Amniotic stem cell (primary cell): ENCODE measurements at places on chromosomes 2 and 18.

GRCh38 chr18:10476338-10476791 is 21.9 kb downstream of the APCDD1 start:
- no peak for DNase-seq

DNA sequence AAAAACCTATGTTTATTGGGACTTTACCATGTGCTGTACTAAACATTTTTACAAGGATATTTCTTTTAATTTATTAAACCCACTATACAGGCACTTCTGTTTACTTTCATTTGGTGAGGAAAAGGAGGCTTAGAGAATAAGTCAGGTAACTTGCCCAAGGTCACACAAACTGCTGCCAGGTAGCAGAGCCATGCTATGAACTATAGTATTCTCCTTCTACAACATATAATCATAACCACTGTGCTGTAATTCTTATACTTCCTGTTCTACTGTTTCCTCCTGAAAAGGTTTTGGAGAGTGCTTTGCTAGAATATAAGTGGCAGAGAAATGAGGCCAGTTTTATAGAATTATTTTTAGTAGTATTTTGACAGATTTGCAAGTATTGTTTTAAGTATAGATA is 29.5 kb downstream of the SLC39A10 start:
- DNase-seq, result no peak

GRCh38 chr2:50225021-50225928 is 806.7 kb downstream of the NRXN1 start:
- no peak for DNase-seq

DNA sequence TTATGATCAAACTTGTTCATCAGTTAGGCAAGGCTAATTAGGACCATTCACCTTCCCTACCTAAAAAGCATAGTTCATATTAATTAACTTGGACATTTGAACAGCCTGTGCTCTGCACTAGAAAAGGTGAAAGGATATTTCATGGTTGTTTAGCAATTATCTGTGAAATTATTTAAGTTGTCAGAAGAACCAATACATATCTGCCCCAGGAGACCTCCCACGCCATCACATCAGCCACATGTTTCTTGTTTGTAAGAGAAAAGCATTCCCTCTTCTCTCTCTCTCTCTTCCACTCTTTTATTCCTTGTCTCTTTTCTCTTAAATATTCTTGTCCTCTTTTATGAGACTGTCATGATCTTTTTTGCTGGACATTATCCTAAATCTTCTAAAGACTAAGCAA is 282.0 kb upstream of the RND3 start:
- no peak for DNase-seq

DNA sequence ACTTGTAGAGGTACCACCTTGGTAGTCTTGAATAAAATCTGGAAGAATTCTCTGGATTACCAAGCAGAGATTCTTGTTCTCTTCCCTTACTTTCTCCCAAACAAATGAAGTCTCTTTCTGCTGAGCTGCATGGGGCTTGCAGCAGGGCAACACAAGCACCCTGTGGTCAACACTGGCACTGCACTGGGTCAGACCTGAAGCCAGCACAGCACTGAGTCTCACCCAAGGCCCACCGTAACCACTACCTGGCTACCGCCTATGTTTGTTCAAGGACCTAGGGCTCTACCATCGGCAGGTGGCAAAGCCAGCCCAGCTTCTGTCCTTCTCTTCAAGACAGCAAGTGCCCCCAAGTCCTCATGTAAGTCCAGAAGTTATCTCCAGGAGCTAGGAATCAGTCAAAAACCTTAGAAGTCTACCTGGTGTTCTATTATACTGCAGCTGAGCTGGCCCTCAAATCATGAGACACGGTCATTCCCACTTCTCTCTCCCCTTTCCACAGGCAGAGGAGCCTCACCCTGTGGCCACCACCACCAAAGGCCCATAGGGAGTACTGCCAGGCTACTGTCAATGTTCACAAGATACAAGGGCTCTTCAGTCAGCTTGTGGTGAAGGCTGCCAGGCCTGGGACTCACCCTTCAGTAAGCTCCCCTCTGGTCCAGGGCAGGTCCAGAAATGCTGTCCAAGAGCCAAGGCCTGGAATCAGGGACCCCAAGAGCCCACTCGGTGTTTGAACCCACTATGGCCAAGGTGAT is 18.4 kb downstream of the VPS54 start:
- DNase-seq, result no peak

DNA sequence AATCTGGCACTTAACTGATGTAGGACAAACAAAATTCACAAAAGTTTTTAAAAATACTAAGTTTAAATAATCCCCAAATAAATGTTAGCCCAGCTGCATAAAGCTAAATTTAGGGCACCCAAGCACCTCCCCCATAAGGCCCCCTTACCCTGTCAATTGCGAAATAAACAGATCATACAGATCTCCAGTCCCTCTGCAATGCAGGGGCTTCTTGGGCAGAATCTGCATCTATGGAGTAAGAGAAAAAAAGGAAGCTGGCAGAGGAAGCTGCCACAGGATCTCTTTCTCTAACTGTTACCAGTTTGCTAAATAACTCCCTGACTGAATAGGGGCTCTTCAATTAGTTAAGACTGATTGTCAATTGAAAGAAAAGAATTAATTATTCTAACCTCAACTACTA is 117.7 kb downstream of the MEMO1 start:
- DNase-seq, result no peak

- no peak for DNase-seq
Observed at GRCh38 chr2:146978577-146979555, 866.0 kb upstream of the ACVR2A start.

DNA sequence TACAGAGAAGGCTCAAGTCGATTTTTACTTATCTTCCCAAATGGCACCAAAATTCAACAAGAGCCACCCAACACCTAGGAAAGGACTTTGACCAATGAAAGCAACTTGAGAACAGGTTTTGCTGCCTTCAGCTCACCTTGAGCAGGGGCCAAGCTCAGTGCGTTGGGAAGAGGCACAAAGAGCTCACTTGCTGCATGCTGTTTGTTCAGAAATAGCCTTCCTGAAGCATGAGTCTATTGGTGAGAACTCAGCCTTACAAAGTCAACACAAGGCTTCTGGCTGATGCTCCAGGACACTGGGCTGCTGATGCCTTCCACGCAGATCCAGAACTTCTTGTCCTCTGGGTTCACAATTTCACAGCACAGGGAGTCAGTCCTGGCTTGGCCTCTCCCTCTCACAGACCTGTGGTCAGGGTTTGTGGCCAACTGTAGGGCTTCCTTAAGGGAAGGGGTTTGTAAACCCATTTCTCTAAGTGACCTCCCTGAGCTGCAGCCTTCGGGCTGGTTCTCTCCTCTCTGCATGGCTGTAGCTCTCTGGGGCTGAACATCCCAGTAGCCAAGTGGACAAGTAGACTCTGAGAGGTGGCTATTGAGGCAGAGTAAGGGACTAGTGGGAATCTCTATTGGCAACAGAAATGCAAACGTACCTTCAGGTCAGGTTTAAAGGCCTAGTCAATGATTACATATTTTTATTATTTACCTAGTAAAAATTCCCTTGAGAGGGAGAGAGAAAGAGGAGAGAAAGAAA is 124.7 kb upstream of the GATA6 start:
- no peak for DNase-seq

GRCh38 chr2:20425884-20426283 is 21.0 kb upstream of the RHOB start:
- DNase-seq, result no peak
